IPS-NIHi11 (cell line): ENCODE measurements at places on chromosomes 1 and 21.

GRCh38 chr1:53316766-53317581 lies 10.9 kb downstream of the LRP8 start:
- DNase-seq, result no peak

DNA sequence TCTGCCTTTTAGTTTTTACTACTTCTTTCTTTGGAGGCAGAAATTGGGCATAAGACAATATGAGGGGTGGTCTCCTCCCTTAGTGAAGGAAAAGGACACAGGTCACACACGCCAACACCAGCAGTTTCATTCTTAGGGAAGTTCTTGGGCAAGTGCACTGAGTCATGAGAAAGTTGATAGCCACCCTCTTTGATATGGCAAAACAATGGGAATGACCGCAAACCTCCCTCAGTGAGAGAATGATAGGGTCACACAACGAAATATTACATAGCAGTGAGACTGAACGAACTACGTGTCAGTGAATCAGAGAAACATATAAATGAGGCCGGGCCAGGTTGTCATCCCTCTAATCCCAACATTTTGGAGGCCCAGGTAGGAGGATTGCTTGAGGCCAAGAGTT lies 20.0 kb downstream of the IL6R start:
- no peak for DNase-seq

- DNase-seq, result no peak
Observed at GRCh38 chr1:7346600-7347570, 424.2 kb upstream of the VAMP3 start.

GRCh38 chr1:94098585-94099111 lies 22.3 kb downstream of the ABCA4 start:
- no peak for DNase-seq

GRCh38 chr1:244254467-244254866 lies 197.2 kb downstream of the ADSS2 start:
- no peak for DNase-seq

DNA sequence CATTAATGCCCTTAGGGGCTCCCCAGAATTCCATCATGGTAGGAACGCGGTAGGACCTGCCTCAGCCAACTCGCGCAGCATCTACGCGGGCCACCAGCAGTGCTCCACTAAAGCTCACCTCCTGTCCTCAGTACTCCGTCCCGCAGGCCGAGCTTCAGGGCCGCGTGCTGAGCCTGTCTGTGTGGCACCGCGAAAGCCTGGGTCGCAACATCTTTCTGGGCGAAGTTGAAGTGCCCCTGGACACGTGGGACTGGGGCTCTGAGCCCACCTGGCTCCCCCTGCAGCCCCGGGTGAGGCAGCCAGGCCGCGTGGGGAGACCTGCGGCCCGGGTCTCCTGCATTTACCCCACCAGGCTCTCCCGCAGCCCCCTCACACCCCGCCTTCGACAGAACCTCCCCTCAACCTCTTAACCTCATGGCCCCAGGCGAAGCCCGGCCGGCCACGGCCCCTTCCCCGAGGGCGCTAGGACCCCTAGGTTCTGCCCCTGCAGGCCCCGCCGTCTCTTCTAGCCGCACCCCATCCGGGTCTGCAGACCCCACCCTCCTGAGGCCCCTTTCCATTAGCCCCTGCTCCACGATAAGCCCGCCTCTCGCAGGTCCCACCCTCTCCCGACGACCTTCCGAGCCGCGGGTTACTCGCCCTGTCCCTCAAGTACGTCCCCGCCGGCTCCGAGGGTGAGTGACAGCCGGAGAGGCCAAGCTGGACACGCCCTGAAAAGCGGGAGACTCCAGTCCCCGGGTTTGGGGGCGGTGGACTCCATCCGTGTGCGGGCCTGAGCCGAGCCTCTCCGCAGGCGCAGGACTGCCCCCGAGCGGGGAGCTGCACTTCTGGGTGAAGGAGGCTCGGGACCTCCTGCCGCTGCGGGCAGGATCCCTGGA lies 9.1 kb downstream of the SYTL1 start:
- DNase-seq, result peak; percentile 90
